SJSA1 (cell line): ENCODE measurements at places on chromosomes 1 and 21. TPM values are rescaled to one million over a fixed set of nuclear protein-coding genes. Genes with fewer than 3 reads are reported as not detected.
A peak's percentile ranks its signal among the peaks of the same experiment; 100 is the strongest.

DNA sequence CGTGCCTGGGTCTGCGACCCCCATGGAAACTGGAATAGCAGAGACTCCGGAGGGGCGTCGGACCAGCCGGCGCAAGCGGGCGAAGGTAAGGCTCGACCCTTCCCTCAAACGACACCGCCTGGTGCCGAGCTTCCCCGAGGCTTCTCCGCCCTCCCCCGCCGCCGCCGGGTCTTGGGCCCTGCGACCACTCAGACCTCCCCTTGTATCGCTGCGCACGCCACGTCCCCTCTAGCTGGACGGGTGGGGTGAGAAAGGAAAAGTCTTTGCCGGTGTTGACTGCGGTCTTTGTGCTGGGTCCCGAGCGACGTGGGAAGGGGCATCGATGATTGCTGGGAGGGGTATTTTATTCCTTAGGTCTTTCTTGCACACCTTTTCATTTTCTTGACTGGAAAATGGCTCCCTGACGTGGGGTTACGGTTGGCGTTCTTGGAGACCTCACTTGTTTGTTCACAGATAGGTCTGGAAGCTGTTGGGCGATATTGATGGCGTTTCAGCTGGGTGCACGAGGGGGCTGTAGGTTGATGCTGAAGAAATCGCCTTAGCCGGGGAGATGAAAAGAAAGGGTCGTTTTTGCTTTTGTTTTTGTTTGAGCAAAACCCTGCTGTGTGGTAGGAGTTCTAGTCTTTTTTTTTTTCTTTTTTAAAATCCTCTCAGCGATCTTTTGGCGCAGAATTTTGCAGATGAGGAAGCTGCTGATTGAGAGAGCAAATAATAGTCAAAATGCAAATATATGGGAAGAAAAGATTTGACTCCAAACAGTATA lies 776 bp downstream of the KDM1A start:
- peak overlapping the region; percentile 69 for H3K27ac ChIP-seq
- peaks cover 10% of the 10 kb centered on the region for H3K4me1 ChIP-seq
- no peaks in the 10 kb centered on the region for H3K27me3 ChIP-seq
- peak overlapping the region; percentile 91 for H3K4me3 ChIP-seq
- DNase-seq: no peak
- H3K36me3 ChIP-seq: peaks cover 6% of the 10 kb centered on the region

Gene HMCN1
- 11.9 and 21.4 TPM in 2 replicates for total RNA-seq

DNA sequence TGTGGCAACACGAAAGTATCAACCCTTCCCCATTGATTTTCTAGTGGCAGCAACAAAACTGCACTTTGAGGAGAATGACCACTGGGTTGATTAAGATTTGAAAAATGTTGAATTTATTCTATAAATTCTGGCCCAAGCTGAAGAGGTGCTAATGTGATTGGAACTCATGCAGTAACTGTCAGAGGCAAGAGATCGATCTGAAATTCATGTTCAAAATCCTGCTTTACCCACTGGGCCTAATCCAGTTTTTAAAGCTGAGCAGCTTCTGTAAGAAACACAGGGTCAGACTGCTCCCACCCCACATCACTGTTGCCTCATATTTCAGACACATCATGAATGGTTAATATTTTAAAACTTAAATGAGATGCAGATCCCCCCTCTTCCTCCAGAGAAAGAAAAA lies 617.5 kb upstream of the BEND5 start:
- no peak overlapping the region for H3K27ac ChIP-seq
- DNase-seq: no peak
- H3K27me3 ChIP-seq: no peaks in the 10 kb centered on the region

GRCh38 chr1:45456531-45456930 lies 34.4 kb downstream of the TESK2 start:
- no peak overlapping the region for H3K4me3 ChIP-seq
- 0 out of 2 replicates have a peak, but pooled peaks cover 4% of the 10 kb centered on the region for H3K4me1 ChIP-seq
- no peaks in the 10 kb centered on the region; the same call in 1 of the 2 replicates for H3K27me3 ChIP-seq
- DNase-seq: no peak
- no peak overlapping the region for H3K27ac ChIP-seq
- H3K36me3 ChIP-seq: no peaks in the 10 kb centered on the region

- no peak overlapping the region for H3K4me3 ChIP-seq
- H3K36me3 ChIP-seq: peaks cover 60% of the 10 kb centered on the region
- H3K27me3 ChIP-seq: no peaks in the 10 kb centered on the region
- no peak for DNase-seq
These were observed 14.3 kb downstream of the CEPT1 start for GRCh38 chr1:111154021-111154999.

DNA sequence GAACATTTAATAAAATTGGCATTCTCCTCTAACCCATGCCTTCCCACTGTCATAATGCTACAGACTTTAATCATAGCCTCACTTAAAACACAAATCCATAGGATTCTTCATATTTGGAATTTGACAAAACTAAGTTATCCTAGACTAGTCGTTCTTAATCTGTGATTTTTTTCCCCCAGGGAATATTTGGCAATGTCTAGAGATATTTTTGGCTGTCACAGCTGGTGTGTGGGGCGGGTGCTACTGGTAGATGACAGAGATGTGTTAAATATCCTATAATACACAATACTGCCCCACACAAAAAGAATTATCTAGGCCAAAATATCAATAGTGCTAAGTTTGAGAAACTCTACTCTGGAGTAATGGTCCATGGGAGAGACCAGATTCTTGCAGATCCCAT lies 95.8 kb upstream of the HMGB4 start:
- H3K4me1 ChIP-seq: no peaks in the 10 kb centered on the region; the same call in 1 of the 2 replicates
- no peak for DNase-seq
- no peaks in the 10 kb centered on the region for H3K27me3 ChIP-seq
- no peak overlapping the region for H3K4me3 ChIP-seq
- no peak overlapping the region for H3K27ac ChIP-seq
- no peaks in the 10 kb centered on the region for H3K36me3 ChIP-seq

DNA sequence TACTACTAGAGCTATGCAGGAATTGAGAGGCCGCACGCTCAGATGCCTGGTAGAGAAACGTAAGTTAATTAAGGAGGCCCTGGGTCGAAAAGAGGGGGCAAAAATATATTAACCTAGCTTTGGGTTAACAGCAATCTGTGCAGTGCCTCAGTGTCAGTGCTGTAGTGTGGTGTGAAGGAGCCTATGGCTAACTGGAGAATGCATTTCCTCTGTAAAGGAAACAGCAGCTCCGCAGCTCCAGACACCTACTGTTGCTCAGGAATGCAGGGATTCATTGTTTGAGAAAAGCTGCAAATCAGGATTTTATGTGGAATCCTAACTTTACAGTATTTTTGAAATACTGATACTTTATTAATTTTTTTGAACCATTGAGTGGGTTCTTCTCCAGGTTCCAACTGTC lies 18.4 kb downstream of the VANGL1 start:
- H3K4me3 ChIP-seq: no peak overlapping the region
- no peak for DNase-seq
- H3K27ac ChIP-seq: no peak overlapping the region
- H3K4me1 ChIP-seq: peaks cover 40% of the 10 kb centered on the region
- peaks cover 67% of the 10 kb centered on the region for H3K36me3 ChIP-seq

GRCh38 chr1:8378981-8379470 lies 61.1 kb downstream of the SLC45A1 start:
- no peaks in the 10 kb centered on the region for H3K27me3 ChIP-seq
- H3K27ac ChIP-seq: no peak overlapping the region
- DNase-seq: no peak
- H3K4me3 ChIP-seq: no peak overlapping the region

DNA sequence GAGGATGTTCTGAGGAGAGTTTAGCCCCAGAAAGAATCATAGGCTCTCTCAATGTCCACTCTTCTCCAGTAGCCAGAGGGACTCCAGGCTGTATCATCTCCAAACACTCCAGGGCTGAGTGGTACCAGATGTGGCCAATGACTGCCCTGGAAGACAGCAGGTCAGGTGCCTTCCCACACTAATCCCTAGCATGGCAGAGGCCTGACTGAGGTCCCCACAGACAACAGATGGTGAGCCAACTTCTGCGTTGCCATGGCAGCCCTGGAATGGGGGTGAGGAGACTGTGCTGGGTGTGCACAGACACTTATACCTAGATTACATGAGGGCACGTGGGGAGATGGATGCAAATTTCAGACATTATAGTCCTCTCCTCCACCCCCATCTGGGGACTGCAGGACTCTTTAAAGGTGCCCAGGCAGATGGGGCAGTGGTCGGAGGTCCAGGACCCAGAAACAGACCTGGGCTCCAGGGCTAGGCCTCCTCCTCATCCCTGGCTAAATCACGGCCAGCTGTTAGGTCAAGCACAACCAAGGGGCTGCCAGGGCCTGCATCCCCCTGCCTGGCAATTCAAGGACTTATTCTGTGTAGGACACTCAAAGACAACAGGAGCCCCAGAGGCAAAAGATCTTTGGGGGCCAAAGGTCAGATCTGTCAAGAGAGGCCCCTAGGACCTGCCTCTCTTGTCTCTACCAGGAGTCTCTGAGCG lies 42.9 kb downstream of the CAMK2N1 start:
- no peak overlapping the region for H3K4me3 ChIP-seq
- H3K4me1 ChIP-seq: peaks cover 8% of the 10 kb centered on the region
- no peaks in the 10 kb centered on the region for H3K27me3 ChIP-seq
- no peak overlapping the region for H3K27ac ChIP-seq

DNA sequence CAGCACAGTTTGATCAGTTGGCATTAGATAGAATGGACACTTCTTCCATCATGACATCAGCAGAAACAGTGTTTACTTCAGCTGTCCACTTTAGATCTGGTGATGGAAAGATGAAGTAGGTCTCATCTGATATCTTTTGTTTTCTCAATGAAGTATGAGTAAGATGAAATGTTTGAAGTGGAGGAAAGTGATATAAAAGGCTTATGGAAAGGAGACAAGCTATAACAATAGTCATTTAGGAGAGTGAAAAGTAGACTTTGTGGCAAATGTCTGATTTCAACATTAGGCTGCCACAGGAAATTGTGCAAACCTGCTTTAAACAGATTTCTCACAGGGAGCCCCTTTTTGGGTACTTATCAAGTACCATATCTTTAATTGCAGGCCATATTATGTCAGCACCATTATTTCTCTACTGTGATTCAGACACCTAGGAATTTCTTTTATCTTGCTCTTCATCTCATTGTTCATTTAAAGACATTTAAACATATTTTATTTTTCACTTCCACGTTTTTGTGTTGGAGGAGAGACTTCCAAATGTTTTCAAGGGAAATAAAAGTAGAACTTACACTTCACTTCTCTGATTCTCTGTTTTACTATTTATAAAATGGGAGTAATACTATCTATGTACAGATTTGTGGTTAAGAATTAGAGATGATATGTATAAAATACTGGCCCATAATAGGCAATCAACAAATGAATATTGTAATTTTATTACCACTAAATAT lies 18.1 kb downstream of the PDC start:
- H3K4me3 ChIP-seq: no peak overlapping the region
- H3K27ac ChIP-seq: no peak overlapping the region
- DNase-seq: peak; percentile 3
- H3K36me3 ChIP-seq: no peaks in the 10 kb centered on the region

DNA sequence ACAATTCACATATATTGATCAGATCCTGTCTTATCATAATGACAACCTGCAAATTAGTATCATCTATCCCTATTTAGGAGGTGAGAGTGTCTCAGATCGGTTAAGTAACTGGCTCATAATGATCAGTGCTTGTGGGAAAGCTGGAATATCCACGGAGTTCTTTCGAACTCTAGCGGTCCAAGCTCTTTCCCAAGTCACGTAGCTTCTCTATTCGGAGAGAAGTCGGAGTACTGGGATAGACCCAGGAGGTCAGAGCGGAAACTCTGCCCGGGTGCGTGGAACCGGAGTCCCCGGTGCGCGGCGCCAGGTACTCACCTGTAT lies 339 bp downstream of the PTGS2 start:
- DNase-seq: peak; percentile 14
- no peak overlapping the region for H3K27ac ChIP-seq
- H3K4me3 ChIP-seq: peak overlapping the region; percentile 31
- peaks cover 8% of the 10 kb centered on the region; the same call in 1 of the 2 replicates for H3K4me1 ChIP-seq
- H3K27me3 ChIP-seq: peaks cover 31% of the 10 kb centered on the region
- no peaks in the 10 kb centered on the region for H3K36me3 ChIP-seq

- DNase-seq: no peak
- no peaks in the 10 kb centered on the region for H3K27me3 ChIP-seq
- no peaks in the 10 kb centered on the region for H3K36me3 ChIP-seq
- H3K4me1 ChIP-seq: no peaks in the 10 kb centered on the region
- H3K4me3 ChIP-seq: no peak overlapping the region
These were observed 615.4 kb downstream of the AGBL4 start for GRCh38 chr1:49408346-49408745.

Gene DNAI4
- total RNA-seq: 0.91 and 2.6 TPM in 2 replicates

- no peak overlapping the region for H3K4me3 ChIP-seq
- H3K36me3 ChIP-seq: peaks cover 11% of the 10 kb centered on the region; the same call in 1 of the 2 replicates
- DNase-seq: peak; percentile 60
- peaks cover 14% of the 10 kb centered on the region for H3K4me1 ChIP-seq
- peak overlapping the region; percentile 48 for H3K27ac ChIP-seq
These were observed 44.2 kb downstream of the WLS start for GRCh38 chr1:68188060-68188538.

Gene ANKRD34A
- total RNA-seq: 0.13 TPM in 1 of 2 replicates, not detected in the other

- no peak overlapping the region for H3K27ac ChIP-seq
- no peaks in the 10 kb centered on the region for H3K36me3 ChIP-seq
- H3K4me3 ChIP-seq: no peak overlapping the region
- H3K4me1 ChIP-seq: no peaks in the 10 kb centered on the region
- no peak for DNase-seq
These were observed 687.7 kb upstream of the ADGRL4 start for GRCh38 chr1:79694241-79694640.
